Psoas muscle (tissue), 8 donors: ENCODE measurements at places on chromosomes 6 and 20. TPM values are rescaled to one million over a fixed set of nuclear protein-coding genes. Genes with fewer than 3 reads are reported as not detected.

GTSF1L gene
- not detected for total RNA-seq

ZBTB22 gene
- 7.4 TPM for total RNA-seq

TMEM14C gene
- total RNA-seq = 74.3 TPM

PRKN gene
- total RNA-seq = 19.5 TPM

TEAD3 gene
- 25.9 TPM for total RNA-seq

SPDEF gene
- 0.19 TPM for total RNA-seq

TGM3 gene
- total RNA-seq = not detected

HDAC2 gene
- total RNA-seq = 60.1 TPM

ASF1A gene
- total RNA-seq = 10.8 TPM

FAM209B gene
- 1.3 TPM for total RNA-seq

RUNX2 gene
- total RNA-seq = 0.34 TPM

- DNase-seq = peak; percentile 34
These were observed 35.7 kb downstream of the RRBP1 start for GRCh38 chr20:17646209-17646960.

DNA sequence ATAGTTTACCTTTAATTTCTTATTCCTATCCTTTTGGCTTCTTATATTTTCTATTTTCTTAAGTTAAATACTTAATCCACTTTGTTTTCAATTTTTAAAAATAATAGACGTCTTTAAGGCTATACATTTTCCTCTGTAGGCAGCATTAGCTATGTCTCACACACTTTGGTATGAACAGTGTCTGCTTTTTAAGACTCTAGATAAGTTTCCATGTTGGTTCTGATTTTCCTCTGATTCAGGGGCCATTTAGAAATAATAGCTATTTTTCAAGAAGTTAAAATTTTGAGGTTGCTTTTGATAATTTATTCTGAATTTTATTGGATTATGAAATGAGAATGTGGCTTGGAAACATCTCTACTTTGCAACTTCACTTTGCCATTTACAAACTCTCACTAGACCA is 54.3 kb upstream of the PTGIS start:
- no peak for DNase-seq

DNA sequence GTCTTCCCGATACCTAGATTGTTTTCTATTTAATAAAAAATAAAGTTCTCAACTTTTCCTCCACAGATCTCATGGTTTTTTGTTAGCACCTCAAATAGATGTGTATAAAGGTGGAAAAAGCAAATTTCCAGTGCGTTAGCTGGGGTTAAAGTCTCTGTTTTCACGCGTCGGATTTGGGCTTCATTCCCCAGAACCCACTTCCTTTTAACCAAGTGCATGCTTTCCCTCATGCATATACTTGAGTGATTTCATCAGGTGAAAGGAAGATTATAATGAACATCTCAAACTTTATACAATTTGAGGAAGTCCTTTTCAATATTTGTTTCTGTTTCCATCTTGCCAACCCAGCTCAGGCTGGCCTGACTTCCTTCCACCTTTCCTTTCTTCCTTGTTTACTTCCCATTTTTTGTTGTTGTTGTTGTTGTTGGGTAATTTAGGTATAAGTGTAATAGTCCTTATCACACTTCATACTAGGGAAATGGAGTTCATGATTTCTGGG is 43.9 kb upstream of the GGTLC1 start:
- DNase-seq = no peak

- DNase-seq = no peak
These were observed 247.0 kb upstream of the KCNQ5 start for GRCh38 chr6:72374857-72375256.

DNA sequence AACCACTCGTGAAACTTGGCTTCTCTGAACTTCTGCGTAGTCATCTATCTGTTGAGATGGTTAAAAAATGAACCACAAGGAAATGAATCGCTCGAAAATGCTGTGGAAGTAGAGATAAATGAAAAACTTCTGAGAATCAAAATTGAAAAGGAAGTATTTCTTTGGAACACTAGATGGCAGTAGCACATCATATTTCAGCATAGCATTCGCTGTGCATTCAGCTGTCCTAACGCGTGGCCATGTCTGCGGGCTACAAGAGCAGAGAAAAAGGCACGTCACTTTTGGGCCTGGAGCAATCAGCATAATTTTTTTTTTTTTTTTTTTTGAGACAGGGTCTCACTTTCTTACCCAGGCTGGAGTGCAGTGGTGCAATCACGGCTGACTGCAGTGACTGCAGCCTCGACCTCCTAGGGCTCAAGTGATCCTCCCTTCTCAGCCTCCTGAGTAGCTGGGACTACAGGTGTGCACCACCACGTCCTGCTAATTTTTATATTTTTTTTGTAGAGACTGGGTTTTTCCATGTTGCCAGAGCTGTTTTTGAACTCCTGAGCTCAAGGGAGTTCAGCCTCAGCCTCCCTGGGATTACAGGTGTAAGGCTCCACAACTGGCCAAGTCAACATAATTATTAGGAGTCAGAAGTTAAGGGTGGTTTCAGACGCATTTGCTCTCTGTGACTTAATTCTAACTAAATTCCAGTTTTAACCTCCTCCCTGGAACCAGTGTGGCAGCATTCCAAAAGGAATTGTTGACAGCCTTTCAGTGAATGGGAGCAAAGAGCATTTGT is 8.8 kb upstream of the PERP start:
- DNase-seq = peak; percentile 66

- no peak for DNase-seq
These were observed 138.5 kb upstream of the UST start for GRCh38 chr6:148608199-148608951.

- DNase-seq = peak; percentile 33
These were observed 35.7 kb downstream of the MGME1 start for GRCh38 chr20:18004384-18005031.

DNA sequence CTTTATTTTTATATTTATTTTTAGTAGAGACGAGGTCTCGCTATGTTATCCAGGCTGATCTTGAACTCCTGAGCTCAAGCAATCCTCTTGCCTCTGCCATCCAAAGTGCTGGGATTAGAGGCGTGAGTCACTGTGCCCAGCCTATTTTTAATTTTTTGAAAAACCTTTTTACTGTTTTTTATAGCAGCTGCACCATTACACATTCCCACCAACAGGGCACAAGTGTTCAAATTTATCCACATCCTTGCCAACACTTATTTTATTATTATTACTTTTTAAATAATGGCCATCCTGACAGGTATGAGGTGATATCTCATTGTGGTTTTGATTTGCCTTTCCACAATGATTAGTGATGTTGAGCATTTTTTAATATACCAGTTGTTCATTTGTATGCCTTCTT is 42.5 kb downstream of the PACSIN1 start:
- no peak for DNase-seq

GRCh38 chr6:126804332-126805064 is 314.0 kb upstream of the RSPO3 start:
- DNase-seq = no peak

- no peak for DNase-seq
These were observed 53.8 kb downstream of the PRND start for GRCh38 chr20:4775322-4776078.

DNA sequence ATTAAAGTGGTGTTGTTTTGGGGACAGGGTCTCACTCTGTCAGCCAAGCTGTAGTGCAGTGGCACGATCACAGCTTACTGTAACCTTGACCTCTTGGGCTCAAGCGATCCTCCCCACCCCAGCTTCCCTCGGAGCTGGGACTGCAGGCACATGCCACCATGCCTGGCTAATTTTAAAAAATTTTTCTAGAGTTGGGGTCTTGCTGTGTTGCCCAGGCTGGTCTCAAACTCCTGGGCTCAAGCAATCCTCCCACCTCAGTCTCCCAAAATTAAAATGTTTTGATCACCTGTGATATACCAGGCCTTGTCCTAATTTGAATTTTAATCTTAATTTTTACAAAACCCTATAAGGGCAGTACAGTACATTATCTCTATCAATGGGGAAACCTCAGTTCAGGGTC is 25.5 kb downstream of the ACOT13 start:
- DNase-seq = no peak

GRCh38 chr20:1827974-1828785 is 67.0 kb upstream of the SIRPA start:
- peak; percentile 56 for DNase-seq

DNA sequence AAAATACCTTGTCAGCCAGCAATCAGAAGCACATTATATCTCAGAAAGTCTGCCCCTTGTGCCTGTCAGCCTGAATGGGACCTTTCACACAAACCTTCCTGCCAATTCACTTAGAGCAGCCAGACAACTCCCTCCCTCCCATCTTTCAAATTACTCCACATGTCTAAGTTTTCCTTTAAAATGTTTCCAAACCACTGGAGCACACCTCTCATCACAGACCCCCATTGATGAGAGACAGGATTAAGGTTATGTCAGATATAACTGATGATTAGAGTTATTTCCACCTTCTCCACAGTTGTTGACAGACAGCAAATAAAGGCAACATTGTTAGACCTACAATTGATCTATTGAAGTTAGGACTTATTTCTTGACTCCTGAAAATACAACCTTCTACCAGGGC is 408.4 kb downstream of the PLCB1 start:
- no peak for DNase-seq

GRCh38 chr6:116695401-116695800 is 14.4 kb downstream of the KPNA5 start:
- no peak for DNase-seq

DNA sequence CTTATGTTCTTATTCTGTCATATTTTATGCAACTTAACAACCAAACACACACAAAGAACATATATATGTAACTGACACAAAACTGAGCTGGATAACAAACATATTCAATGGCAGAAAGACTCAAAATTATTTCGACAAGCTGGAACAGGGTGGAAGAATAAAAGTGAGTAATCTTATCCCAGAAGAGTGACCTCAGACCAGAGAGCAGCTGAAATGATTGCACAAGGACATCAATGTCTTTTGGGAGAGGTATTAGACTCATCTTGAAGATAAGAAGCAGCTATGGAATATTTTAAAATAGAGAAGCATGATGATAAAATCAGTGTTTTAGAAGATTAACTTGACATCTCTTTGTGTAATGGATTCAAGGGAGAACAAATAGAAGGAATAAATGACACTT is 191.6 kb upstream of the PRDM1 start:
- no peak for DNase-seq

DNA sequence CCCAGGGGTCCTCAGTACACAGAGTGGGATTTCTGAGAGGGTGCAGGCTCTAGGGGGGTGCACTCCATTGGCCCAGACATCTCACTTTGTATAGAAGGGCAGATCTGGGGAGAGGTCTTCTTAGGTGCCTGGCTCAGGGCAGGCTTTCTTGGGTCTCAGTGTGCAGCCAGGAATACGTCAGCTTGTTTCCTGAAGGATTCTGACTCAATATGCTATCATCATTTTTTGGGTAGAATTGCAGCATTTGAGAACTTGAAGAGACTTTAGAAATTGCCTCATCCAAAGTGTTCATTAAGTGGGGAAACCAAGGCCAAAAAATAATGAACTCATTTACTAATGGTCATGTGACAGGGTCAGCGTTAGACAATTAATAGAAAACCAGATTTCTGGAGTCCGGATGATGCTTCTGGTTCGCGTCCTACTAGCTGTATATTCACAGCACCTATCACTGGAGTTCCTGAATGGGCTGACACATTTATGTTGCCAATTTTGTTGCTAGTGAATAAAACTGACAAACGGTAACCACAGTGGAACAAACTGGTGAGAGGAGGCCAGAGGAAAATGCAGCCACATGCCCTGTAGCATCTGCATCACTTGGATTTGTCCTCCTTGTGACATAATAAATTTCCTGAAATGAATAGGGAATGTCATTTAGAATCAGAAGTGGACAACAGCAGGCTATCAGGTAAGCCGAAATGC is 238.9 kb downstream of the TBC1D7 start:
- DNase-seq = no peak

DNA sequence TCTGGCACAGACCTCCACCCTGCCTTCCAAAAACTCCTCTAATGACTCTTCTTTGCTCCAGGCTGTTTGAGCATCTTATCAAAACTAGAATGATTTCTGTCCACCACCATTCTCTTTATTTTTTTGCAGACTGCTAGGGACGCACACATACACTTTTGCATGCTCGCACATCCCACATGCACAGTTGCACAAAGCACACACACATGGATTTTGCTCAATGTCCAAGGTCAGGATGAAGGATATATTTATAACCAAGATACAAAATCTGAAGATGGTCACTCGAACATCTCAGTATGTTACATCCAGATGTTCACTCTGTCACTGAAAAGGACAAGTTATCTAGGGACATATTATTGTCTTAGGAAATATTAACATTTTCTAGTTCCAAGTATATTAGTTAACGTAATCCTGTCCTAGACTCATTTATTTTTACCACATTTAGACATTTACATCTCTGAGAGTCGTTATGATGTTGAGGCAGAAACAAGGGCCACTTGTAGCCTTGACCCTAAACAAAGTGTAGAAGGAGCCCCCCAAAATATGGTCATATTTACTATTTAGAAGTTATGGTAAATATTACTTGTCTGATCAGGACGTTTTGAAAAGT is 3.4 kb upstream of the SIM1 start:
- DNase-seq = no peak

GRCh38 chr20:63415647-63416391 is 54.7 kb upstream of the CHRNA4 start:
- DNase-seq = no peak

DNA sequence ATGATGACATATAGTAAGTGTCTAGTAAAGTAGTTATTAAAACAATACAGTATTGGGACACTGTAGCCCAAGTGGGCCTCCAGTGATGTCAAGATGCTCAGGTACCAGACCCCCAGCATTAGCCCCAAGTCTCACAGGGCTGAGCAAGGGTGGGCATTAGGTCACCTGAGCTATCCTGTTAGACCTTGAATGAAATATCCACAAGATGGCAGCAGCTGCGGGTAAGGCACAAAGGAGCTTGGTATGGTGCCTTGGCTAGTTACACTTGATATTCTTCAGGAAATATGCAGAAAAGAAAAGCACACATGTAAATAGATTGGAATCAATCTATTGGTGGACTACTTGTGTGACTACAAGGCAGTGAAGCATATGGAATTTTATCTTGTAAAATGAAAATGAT is 701.8 kb upstream of the ADGRB3 start:
- no peak for DNase-seq

DNA sequence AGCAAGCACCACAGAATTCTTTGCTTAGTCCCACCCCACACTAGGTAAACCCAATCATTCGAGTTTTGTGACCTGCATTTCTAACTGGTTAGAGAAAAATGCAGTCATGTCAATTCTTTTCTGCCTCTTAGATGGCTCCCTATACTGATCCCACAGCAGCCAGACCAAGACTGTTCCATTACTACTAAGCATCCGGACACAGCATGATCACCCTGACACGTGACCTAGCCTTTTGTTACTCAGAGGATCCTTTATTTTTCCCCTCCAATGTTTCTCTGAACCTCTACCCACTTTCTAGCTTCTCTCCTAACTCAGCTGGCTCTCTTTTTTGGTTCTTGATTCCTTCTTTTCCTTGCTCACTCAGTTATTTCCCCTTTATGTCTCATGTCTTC is 87.9 kb downstream of the PDE10A start:
- no peak for DNase-seq

- DNase-seq = no peak
These were observed 174.0 kb upstream of the MAN1A1 start for GRCh38 chr6:119523556-119523955.

DNA sequence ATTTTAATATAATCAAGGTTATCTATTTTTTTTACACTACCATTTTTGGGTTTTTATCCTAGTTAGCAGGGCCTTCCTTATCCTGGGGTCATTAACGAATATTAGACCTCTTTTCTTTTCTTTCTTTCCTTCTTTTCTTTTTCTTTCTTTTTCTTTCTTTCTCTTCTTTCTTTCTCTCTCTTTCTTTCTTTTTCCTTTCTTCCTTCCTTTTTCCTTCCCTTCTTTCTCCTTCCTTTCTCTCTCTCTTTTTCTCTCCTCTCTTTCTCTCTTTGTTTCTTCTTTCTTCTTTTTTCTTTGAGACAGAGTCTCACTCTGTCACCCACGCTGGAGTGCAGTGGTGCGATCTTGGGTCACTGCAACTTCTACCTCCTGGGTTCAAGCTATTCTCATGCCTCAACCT is 120.4 kb upstream of the PDE7B start:
- DNase-seq = no peak
